ENCODE measurements at places on chromosomes 6 and 20.
A peak's percentile ranks its signal among the peaks of the same experiment; 100 is the strongest.

GRCh38 chr6:215335-216034, 76.8 kb upstream of the DUSP22 start:
- DNase-seq = no peak

DNA sequence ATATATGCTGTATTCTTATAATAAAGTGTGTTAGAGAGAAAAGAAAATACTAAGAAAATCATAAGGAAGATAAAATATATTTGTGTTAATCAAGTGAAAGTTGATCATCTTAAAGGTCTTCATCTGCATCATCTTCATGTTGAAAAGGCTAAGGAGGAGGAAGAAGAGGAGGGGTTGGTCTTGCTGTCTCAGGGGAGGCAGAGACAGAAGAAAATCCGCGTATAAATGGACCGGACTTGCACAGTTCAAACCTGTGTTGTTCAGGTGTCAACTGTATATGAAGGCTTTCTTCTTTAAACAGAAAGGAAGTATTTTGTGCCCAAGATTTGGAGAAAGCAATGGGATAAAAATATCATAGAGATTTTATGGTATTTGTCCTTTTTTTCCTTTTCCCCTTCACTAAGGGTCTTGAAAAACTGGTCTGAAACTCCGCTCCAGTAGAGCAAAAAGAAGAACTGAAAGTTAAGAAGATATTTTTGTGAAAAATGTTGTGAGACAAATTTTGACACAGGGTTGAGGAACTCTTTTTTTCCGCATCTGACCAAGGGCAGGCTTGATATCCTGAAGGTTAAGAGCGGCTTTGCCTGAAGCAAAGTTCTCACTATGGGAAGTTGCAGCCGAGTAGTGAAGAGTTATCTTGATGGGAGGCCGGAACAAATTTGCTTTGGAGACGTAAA, 350.7 kb downstream of the LAMA2 start:
- DNase-seq = no peak

GRCh38 chr20:40706977-40707582, 18.0 kb upstream of the MAFB start:
- DNase-seq = no peak

- no peak for DNase-seq
Measured at GRCh38 chr20:11051136-11051535, 377.3 kb upstream of the JAG1 start.

DNA sequence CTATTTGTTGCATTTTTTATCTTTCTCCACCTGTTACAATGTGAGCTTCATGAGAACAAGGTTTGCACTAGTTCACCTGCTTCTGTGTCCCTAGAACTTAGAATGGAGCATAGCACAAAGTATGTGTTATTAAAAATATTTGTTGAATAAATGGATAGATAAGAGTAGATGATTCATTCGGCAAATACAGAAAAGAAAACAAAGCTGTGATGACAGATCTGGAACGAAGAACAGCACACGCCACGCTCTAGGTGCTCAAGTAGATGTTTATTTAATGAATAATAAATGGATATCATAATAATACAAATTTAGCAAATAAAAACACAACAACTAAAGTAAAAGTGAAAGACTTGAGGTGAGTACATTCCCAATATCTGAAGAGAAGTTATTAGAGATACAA, 273.1 kb downstream of the HAO1 start:
- DNase-seq = no peak

DNA sequence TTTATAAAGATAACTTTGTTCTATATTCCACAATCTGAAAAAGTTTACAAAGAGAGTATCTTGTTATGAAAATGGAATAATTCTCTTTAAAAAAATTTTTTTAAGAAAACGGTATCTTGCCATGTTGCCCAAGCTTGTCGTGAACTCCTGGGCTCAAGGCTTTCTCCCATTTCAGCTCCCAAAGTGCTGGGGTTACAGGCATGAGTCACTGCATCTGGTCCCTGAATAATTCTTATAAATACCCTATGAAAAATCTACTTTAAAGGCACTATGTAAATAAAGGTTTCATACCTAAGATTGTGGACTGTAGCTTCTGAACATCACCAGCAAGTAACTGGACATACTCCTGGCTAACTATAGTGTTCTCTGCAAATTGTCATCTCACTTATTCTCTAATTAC, 60.3 kb downstream of the SAMD3 start:
- no peak for DNase-seq

DNA sequence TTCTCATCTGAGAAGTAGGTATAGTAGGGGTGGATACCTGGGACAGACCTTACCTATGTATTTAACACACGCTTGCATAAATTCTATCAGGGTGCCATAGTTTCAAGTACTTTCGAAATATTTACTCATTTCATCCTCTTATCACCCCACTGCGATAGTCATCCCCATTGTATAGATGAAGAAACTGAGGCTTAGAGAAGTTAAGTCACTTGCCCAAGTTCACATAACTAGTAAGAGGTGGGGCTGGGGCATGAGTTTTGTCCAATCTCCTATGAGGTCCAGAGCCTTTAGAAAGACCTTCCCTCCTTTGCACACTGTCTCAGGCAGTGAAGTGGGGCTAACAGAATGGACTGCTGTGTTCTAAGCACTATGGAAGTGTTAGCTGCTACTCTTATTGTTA, 6.2 kb downstream of the TULP1 start:
- DNase-seq = no peak

- DNase-seq = no peak
Measured at GRCh38 chr6:129501740-129502660, 208.0 kb downstream of the ARHGAP18 start.

- DNase-seq = peak; percentile 25
Measured at GRCh38 chr6:37289931-37290330, 32.0 kb upstream of the TMEM217 start.

- no peak for DNase-seq
Measured at GRCh38 chr6:79042088-79042798, 35.8 kb downstream of the PHIP start.

DNA sequence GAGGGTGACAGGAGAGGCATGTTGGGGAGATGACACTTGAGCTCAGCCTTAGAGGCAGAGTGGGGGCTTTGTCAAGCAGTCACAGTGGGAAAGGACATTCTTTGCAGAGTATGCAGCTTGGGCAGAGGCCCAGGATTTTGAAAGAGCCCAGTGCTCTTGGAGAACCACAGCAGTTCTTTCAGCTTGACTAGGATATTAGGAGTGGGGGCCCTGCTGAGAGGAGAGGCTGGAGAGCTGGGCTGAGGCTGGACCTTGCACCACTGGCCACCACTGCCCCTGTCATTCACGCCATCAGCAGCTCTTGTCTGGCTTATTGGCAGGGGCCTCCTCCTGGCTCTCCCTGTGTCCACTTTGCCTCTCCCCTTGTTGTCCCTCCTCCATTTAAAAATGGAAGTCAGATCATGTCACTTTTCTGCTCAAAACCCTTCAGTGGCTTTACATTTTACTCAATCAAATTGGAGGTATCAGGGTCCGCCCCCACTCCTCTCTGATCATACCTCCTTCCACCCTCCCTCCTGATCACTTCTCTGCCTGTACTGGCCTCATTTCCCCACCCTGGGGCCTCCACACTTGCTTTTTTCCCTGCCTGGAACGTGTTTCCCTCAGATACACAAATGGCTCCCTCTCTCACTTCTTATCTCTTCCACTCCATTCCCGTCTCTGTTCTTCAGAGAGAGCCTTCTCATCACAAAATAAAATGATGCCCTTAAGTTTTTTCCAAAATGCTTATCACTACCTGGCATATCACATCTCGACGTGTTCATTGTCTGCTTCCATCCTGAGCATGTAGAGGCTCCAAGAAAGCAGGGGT, 10.5 kb downstream of the MANBAL start:
- no peak for DNase-seq

- DNase-seq = no peak
Measured at GRCh38 chr6:118476551-118476950, 71.5 kb upstream of the PLN start.

GRCh38 chr20:10278412-10278811, 59.8 kb downstream of the SNAP25 start:
- DNase-seq = no peak
